Hematopoietic multipotent progenitor cell (in vitro differentiated cells): ENCODE measurements at places on chromosomes 3 and 15.
A peak's percentile ranks its signal among the peaks of the same experiment; 100 is the strongest.

GRCh38 chr15:89912145-89912673, 543 bp downstream of the ARPIN start:
- no peak for DNase-seq

- DNase-seq, result no peak
Observed at GRCh38 chr3:33095436-33095835, 1.5 kb downstream of the GLB1 start.

- DNase-seq, result peak; percentile 60
Observed at GRCh38 chr3:130894130-130894985, 474 bp downstream of the ATP2C1 start.

DNA sequence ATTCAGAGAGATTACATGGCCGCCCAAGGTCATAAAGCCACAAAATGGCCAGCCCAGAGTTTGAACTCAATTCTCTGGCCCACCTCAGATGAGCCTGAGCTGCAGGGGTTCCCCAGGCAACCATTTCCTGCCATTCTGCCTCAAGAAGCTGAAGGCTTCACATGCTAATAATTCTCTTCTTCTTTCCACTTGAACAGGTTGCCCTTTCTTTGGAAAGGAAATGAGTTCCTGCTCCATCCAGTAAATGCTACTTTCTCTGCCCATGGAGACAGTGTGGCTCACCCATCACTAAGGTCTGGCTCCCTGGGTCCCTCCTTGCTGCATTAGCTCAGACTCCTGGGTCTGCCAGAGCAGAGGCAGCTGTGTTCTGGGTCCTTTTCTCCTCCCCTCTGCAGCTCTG, 48.2 kb downstream of the TRIM42 start:
- no peak for DNase-seq

DNA sequence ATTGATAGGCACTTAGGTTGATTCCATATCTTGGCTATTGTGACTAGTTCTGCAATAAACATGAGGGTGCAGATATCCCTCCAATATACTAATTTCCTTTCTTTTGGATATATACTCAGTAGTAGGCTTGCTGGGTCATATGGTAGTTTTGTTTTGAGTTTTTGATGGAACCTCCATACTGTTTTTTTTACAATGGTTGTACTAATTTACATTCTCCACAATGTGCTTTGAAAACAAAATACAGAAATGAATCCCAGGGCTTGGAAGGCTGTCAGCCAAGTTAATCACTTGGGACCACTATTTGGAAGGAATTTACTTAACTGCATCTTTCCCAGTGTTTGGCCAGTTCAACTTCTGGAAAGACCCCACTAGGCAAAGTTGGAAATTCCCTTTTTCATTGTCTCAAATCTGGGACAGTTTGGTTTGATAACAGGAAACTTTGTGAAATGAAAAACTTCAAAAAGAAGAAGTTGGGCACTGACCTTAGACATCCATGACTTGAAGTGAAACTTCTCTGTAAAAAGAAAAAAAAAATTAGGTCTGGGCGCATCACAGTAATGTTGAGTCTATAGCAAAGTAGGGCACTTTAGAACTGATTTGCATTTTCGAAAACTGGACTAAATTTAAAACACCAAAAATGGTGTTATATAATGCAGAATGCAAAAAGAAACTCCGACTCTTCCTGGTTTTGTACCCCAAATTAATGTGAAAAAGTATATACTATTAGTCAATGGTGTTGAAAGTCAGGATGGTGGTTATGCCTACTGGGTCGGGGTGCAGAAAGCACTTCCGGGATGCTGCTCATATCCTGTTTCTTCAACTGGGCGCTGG, 6.0 kb downstream of the CTSH start:
- DNase-seq, result no peak

- DNase-seq, result no peak
Observed at GRCh38 chr3:20069178-20069532, 28.9 kb downstream of the KAT2B start.

DNA sequence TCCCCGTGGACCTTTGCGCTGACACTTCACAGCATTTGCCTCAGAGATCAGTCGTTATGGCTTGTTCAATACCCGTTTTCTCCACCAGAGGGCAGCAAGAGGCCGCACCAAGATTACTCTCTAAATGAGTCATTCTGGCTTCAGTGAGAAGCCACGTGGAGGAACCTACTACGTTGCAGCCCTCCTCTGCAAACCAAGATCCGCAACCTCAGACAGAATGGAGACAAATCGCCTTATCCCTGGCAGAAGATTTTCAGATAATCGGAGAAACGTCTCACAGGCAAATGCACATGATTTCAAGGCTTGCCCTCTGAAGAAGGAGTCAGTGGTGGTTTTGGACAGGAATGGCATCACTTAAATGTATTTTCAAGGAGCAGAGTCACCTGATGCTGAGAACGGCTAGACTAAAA, 60.5 kb downstream of the GTPBP8 start:
- peak; percentile 69 for DNase-seq

DNA sequence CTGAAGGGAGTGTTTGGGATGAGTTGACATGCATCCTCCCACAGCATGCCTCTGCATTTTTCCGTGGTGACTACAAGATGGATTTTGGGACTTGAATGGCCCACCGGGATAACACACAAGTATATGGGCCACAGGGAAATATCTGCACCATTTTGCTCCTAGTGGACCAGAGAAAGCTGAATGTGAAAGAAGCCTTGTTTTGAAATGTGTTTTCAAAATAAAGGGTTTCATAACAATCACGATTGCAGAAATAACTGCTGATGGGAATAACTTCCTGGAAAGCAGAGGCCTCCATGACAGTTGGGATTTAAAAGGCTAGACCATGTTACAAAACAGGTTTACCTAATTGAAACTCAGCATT, 77.5 kb upstream of the PRR23C start:
- DNase-seq, result no peak

DNA sequence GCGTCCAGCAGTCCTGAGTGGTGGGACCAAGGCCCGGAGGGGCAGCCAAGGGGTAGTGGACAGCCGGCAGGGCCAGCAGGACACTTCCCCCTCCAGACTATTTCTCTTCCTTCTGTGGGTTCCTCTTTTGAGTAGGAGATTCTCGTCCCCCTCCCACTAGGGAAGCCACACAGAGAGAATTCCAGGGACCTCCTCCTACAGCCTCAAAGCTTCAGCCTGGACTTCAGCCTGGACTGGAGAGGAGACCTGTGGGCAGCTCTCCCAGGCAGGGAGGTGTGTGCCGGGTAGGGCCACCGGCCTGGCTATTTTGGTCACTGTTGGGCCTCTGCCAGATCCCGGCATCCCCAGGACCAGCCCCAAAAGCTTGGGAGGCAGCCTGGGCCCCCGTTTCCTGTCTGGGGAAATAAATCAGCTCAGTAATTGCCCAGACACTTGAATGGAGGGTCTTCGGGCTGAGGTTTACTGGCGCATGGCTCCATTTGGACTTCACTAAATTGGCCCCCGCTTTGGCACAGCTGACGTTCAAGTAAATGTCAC, 1.3 kb downstream of the SLC6A6 start:
- no peak for DNase-seq

GRCh38 chr3:194798486-194798885, 112.8 kb downstream of the FAM43A start:
- DNase-seq, result no peak

DNA sequence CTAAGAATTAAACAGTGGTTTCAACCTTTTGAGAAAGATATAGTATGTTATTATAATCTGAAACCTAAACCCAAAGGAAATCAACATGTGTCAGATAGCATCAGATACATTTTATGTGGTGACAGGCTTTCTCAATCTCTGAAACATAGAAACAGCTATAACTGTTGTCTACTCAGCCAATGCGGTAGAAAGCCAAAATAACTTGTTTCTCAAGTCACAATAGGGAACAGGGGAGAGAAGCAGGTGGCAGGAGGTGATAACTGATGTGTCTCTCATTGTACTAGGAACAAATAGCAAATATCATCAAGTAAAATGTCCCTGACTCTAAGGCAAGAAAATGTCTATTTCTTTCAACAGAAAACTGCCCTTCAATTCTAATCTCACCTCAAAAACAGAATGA, 38.6 kb downstream of the DENND6A start:
- DNase-seq, result peak; percentile 26

- DNase-seq, result no peak
Observed at GRCh38 chr3:139571711-139572110, 32.2 kb upstream of the RBP1 start.

DNA sequence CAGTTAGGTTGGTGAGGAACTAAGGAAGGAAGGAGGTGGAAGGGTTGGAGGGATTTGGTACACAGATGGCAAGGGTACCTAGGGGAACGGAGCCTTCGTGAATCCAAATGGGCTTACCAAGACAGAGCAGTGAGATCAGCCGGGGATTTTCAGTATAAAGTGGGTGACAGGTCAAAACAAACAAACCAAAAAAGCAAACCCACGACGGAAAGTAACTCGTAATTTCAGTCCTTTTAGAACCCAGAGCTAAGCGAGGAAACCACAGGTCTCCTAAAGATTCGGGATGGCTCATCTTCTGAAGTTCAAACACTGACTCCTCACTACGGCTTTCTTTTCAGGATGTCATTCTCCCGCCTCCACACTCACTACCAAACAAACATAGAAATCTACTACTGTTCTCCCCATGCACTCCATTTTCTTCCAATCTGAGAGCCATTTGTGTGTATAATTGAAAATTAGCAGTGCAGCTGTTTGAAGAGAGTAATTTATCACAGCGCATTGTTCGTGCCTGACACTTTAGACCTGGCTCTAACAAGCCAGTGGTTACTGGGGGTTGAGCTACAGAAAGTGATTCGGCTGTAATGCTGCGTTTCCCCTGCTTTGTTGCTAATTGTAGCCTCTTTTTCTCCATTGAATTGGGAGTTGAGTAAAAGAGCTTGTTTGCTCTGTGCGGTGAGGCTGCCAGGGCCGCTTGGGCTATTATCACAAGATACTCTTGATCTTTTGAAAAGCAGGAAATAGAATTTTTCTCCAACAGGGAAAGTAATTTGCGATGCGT, 64.7 kb upstream of the CCDC39 start:
- DNase-seq, result no peak

GRCh38 chr3:134255404-134255803, 4.7 kb upstream of the RYK start:
- no peak for DNase-seq

GRCh38 chr3:162641317-162641716, 1144.7 kb downstream of the OTOL1 start:
- DNase-seq, result no peak

DNA sequence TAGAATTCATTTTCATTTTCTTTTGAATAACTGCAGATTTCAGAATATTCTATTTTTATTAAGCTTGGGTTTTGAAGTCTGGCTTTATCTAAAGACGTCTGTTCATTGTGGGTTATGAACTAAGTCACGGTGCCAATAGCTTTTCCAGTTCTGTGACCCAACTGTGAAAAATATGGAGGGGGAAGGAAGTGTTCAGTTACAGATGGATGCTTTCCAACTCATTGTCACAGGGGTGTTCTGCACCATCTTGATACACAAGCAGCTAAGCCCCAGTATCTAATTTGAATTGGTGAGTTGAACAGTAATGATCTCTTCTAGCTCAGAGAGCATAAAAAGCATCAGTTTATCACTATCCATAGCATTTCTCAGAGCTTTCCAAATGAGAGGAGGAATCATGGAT, 710.6 kb downstream of the EDEM1 start:
- no peak for DNase-seq

DNA sequence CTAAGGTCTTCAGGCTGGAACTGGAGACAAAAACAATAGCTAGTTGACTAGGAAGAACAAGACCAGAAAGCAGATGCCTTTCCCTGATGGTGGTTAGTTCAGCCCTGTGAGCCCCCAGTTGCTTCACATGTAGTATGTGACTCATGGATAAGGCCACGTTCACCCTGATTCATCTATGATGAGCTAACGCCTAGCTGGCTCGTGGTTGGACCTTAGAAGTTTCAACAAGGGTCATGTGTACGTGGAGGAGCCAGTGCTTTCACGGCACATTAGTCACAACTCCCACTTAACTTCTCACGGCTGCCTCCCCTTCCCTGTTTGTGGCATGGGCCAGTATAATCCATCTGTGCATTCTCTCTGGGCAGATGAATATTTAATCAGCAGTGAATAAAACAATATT, 20.6 kb downstream of the COL8A1 start:
- DNase-seq, result no peak

- no peak for DNase-seq
Observed at GRCh38 chr15:91535856-91536500, 317.5 kb upstream of the SLCO3A1 start.

GRCh38 chr3:150759319-150759718, 3.6 kb downstream of the SIAH2 start:
- no peak for DNase-seq

DNA sequence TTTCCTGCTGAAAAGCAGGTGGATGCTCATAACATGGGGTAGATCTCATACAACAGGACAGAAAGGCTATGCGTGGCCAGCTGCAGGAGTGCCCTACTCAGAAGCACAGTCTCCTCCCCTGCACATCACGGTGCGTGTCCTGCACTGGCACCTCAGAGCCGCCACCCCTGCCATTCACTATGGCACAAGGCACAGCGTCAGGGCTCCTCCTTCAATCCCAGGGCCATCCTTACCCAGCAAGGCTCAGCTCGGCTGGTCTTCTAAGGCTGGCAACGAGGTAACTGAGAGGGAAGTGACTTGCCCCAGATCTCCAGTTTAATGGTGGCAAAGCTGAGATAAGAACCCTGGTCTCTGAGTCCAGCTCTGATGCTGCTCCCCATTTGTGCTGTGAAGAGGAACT, 97.1 kb downstream of the CPN2 start:
- DNase-seq, result no peak

- peak; percentile 41 for DNase-seq
Observed at GRCh38 chr3:32392536-32393302, 1.1 kb downstream of the CMTM7 start.

GRCh38 chr3:102151935-102152334, 282.9 kb upstream of the ZPLD1 start:
- no peak for DNase-seq

DNA sequence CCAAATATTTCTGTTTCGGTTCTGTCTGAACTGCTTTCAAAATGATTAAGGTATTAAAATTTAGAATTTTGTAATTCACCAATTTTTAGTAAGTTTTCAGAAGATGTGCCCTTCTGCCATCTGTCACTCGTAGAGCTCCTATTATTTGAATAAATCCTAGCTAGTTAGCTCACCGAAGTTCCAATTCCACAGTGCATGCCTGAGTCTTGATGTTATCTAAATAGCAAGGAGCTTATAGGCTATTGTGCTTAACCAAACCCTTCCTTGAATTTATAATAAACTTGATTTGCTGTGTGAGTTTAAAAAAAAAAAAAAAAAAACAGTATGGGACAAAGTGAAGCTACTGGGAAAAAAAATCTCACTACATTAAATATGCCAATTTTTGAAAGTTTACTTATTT, 18.7 kb downstream of the ATP13A3 start:
- DNase-seq, result no peak

GRCh38 chr3:12909710-12910109, 68.3 kb upstream of the RPL32 start:
- no peak for DNase-seq

DNA sequence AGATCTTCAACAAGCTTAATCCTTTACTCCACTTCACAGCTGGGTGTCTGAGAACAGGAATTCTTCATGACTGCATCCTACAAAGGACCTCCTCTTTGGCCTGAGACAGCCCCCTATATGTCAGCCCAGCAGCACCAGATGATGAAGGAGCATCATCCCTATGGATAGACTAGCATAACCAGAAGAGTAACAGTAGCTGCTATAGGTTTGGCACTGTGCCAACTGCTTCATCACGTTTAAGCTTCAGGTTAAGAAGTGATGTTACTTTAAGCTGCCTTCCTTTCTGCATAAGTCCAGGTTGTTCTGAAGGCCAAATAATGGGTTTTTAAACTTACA, 50.6 kb downstream of the CMSS1 start:
- DNase-seq, result peak; percentile 39

- DNase-seq, result no peak
Observed at GRCh38 chr3:161035711-161036110, 69.4 kb downstream of the B3GALNT1 start.

- DNase-seq, result no peak
Observed at GRCh38 chr3:50224639-50225038, 11.4 kb upstream of the GNAI2 start.

- DNase-seq, result no peak
Observed at GRCh38 chr3:102206511-102207031, 228.2 kb upstream of the ZPLD1 start.
